ENCODE measurements at places on chromosomes 3 and 15.

- DNase-seq: no peak
Observed at GRCh38 chr3:130529486-130530215, 12.7 kb downstream of the COL6A6 start.

- no peak for DNase-seq
Observed at GRCh38 chr3:43949594-43949993, 258.9 kb downstream of the ABHD5 start.

GRCh38 chr15:68782589-68783161, 38.0 kb downstream of the ANP32A start:
- no peak for DNase-seq

- no peak for DNase-seq
Observed at GRCh38 chr3:140588558-140588957, 89.3 kb upstream of the TRIM42 start.

DNA sequence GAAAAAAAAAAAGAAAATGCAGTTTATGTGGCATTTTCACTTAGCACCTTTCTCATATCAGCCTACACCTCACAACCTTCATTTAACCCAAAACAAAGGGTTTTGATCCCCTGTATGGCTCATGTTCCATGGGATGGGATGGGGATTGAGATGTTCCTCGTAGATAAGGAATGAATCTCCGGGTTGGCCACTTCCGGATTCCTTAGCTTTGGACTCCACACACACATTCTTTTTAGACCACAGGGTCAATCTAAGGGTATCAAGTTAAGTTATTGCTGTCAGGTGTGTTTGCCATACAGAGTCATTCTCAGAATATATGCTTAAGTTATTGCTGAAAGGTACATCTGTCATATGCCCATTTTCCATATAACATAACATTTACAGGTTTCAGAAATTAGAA, 301.4 kb upstream of the TGFBR2 start:
- DNase-seq: no peak

- DNase-seq: no peak
Observed at GRCh38 chr3:45642731-45643152, 46.5 kb upstream of the SACM1L start.

DNA sequence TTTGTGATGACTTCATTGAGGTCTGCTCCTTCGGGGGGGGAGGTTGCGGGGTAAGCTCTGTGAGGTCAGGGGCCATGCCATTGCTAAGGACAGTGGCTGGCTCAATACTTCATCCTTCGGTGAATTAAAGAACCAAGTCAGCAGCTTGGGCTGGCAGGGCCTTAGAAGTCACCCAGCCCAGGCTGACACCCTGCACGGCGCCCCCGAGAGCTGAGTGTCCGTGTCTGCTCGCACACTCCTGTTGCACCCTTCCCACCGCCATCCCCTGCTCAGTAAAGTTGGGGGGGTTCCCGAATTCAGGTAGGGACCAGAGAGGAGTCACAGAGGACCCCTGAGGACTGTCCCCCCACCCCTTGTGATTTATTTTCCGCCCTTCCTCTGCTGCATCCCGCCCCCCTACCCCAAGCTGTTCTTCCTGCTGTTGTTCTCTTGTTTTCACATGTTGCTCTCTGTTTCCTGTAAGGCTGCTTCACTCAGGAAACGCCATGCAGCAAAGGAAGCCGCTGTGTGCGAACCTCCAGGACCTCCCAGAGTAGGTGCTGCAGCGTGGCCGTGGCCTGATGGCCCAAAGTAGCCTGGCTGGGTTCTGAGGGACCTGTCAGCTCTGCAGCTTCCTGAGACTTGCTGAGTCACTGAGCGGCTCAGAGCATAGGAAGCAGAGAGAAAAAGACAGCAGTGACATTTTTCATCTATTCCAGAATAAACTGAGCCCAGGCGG, 14.4 kb downstream of the EFCC1 start:
- no peak for DNase-seq

- DNase-seq: no peak
Observed at GRCh38 chr3:2810723-2811122, 299.5 kb downstream of the IL5RA start.

GRCh38 chr3:86801066-86801465, 189.9 kb downstream of the VGLL3 start:
- DNase-seq: no peak

DNA sequence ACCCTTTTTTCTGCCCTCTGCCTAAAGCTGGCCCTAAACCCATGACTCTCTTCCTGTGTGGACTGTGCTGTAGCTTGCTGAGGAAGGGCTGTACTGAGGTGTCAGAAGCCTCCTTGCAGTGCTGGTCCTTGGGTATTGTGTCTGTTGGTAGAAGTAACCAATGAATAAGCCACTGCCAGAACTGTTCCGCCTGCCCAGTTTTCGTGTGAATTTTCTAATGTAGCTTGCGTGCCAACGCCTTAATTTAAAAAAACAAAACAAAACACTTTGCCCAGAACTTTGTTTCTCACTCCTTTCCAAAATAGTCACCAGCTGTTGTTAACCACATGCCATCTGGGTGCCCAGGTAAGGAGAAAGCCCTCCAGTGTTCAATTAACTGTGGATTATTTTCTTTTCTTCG, 101.9 kb downstream of the KLHL25 start:
- no peak for DNase-seq

GRCh38 chr3:25727316-25727715, 55.9 kb downstream of the NGLY1 start:
- no peak for DNase-seq

All from NCI-H1694 (cell line).